Activated T-cell treated with anti-CD3 and anti-CD28 coated beads for 4 hours (primary cell): ENCODE measurements at places on chromosomes 6 and 20.
A peak's percentile ranks its signal among the peaks of the same experiment; 100 is the strongest.

DNA sequence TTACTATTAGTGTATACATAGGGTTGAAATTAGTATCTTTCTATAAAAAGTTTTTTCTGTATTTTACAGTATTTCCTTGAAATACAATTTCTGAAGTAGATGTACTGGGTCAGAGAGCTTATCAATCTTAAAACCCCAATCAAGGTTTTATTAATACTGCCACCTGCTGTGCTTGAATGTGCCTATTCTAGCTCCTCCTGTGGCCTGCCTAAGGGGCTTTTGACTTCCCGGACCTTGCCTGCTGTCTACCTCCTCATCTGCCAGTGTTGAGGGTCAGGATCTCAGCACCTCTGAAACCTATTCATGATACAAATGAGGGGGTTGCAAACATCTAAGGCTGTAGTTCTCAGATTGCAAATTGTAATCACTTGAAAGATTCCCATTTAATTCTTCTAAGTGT is 9.2 kb downstream of the PACRG start:
- DNase-seq, result no peak

DNA sequence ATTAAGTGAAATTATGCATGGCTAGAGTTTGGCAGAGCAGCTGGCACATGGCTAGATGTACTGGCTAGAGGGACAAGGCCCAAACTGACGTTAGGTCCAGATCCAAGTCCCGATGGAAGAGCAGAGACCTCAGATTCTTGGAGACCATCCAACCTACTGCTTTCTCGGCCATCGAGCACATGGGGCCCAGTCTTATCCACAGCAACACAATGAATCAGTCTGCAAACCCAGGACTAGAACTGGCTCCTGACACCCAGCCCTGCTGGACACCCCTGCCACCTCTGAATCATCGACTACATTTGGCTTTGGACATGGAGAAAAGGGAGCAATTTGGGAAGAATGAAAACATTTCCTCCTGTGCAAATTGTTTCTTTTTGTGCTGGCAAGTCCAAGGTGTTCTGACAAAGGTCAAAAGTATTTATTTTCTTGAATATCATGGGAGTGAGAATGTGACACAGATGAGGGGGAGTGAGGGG is 23.9 kb upstream of the YWHAB start:
- no peak for DNase-seq

- DNase-seq, result no peak
Measured at GRCh38 chr6:192313-192664, 100.0 kb upstream of the DUSP22 start.

- DNase-seq, result no peak
Measured at GRCh38 chr6:37794825-37795224, 24.7 kb upstream of the ZFAND3 start.

DNA sequence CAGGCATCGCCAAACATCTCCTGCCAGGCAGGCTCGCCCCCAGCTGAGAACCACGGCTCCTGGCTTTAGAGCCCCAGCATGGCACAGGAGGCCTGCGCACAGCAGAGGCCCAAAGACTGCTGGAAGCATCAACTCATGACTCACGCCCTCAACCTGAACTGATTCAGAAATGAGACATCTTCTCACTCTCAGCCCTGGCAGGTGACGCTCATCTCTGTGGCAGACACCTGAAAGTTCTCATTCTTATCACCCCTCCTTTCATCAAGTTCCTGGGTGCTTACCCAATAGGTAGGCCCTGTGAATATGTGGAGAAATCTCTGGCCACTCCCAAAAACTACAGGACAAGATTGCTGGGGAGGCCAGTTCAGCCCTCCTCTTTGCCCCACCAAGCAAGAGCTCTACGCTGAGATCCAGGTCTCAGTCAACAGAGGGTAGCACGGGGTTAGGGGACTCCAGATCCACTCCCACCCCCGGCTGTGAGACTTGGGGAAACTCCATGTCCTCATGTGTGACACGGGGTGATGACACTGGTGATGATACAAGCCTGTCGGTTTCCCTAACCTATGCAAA is 11.3 kb downstream of the NFATC2 start:
- DNase-seq, result peak; percentile 60

GRCh38 chr6:107870381-107870780 is 46.3 kb upstream of the SCML4 start:
- no peak for DNase-seq

DNA sequence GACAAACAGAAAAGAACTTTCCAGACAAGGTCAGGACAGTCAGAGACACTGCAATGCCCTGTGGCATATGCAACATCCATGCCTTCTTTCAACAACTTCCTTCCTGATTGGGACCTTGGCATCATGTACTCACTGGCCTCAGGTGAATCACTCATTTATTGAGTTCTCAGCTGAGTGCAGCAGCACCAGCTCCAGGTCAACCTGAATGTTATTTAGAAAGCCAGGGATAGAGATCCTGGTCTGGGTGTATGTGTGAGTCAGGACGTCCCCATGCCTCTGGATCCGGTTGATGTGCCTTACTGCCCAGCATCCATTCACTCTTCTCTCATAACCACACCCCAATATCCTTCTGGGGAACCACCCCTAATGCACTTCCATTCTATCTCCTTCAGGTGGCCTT is 54.4 kb downstream of the SNRNP48 start:
- no peak for DNase-seq

- no peak for DNase-seq
Measured at GRCh38 chr6:154285826-154286225, 70.8 kb downstream of the IPCEF1 start.

GRCh38 chr6:129490521-129491255 is 219.3 kb downstream of the ARHGAP18 start:
- DNase-seq, result peak; percentile 64

DNA sequence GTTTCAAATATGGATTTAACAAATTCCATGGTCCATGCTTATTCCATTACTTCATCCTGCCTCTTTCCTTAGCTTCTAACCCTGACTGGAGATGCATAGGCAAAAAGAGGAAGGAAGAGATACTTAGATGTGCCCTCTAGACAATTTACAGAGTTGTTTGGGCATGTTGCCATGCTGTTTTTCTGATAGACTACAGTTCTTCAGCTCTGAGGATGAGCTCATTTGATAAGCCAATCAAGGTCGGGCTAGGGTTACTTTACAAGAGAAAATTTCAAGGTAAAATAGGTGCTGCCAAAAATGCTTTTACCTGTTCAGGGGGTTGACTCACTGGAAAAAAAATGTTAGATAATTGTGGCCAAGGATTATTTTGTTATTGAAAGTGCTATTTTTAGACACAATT is 5.9 kb downstream of the HCRTR2 start:
- DNase-seq, result no peak

DNA sequence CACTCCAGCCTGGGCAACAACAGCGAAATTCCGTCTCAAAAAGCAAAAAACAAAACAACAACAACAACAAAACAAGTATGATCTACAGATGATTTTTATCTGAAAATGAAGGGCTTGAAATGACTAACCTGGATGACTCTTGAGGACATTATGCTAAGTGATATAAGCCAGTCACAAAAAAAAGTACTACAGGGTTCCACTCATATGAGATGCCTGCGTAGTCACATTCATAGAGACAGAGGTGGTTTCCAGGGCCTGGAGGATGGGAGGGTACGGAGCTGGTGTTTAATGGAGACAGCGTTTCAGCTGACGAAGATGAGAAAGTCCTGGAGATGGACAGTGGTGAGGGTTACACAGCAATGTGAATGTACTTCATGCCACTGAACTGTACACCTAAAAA is 8.3 kb upstream of the INSM1 start:
- DNase-seq, result no peak

DNA sequence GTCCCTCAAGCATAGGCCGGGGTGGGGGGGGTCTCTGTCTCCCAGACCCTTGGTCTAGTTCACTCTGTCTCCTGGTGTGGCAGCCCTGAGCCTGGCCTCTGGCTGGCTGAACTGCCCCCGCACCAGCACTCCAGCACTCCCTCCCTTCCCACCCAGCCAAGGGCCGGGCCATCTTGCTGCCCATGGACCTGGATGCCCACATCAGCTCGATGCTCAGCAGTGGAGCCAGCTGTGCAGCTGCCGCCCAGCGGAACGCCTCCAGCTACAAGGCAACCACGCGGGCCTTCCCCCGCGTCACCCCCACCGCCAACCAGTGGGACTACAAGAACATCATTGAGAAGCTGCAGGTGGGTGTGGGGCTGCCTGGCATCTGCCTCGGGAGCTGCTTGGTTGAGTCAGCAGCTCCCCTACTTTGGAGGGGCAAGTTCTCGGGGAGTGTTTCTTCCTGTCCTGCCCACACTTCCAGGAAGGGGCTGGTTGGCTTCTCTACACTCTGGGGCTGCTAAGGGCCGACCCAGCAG is 28.4 kb downstream of the UQCC2 start:
- DNase-seq, result peak; percentile 56

GRCh38 chr6:15827496-15828255 is 164.8 kb upstream of the DTNBP1 start:
- no peak for DNase-seq

DNA sequence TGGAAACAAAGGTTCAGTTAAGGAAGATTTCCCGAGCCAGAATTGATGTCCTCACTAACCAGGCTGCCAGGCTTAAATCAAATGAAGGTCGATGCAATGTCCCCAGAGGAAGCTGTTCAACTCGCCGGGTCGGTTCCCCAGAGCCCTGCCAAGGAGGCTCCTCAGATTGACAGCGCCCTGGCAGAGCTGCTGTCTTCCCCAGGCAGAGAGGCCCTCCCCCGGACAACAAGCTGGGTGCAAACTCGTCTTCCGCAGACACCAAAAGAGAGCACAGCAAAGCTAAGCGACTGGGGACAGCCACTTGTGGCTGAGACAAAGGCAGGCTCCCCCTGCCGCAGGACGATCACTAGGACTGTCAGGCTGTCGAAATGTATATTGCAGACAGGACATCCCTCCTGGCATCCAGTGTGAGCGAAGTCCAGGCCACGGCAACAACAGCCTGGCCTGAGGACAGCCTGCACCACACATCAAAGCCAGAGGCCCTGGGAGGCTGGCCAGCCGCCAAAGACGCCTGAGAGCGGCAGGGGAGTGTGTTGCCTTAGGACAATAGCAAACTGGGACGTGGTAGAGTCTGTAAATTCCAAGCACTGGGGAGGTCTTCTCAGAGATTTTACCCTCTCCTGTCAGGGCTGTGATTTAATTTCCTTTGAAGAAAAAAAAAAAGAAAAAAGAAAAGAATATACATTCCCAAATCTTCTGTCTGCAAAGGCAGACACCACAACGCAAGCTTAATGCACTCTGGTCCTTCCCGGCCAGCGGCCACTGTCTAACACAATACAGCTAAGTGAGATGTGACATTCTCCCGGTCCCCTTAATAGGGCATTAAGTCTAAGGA is 99.1 kb downstream of the HIVEP2 start:
- no peak for DNase-seq

DNA sequence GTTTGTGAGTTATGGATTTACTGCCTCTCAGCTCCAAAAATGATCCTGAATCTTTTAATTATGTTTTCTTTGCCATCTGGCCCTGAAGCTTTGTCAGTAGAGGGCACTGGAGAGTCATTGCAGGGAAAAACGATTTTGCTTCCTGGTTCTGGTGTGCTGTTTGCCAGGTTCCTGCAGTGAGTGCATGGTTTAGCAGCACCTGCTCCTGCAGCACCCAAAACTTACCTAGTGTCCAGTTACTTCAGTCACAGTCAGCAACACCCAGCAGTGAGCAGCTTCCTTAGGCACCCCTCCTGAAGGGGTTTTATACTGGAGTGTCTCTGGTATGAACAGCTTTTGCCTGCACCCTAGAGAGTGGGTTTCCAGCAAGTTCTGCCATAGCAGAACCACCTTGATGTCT is 6.0 kb upstream of the TRIM26 start:
- DNase-seq, result peak; percentile 29

DNA sequence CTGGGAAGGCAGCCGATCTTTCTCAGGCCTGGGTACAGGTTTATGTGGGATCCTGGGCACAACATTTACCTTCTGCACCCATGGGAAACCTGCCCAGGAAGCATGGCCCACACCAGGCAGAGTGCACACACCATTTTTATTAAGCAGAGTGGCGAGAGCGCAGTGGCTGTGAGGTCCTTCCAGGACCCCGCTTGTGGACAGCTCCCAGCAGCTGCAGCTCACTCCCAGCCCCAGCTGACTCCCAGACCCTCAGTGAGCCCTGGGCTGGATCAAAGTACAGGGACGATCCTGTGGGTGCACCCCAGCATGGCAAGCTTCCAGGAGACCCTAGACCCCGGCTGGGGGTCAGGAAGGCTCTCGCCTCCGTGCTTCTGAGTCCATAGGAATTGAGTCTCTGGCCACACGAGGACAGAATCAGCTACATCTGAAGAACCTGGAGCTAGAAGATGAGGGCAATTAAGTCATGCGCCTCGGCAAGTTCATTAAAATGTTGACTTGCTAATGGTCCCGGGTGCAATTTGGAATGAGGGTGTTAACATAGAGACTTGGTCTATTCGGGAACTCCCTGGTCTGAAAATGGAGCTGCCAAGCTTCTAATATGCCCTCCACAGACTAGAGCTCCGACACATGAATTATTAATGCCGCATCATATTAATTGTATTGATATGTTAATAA is 65.4 kb upstream of the SLCO4A1 start:
- DNase-seq, result no peak

DNA sequence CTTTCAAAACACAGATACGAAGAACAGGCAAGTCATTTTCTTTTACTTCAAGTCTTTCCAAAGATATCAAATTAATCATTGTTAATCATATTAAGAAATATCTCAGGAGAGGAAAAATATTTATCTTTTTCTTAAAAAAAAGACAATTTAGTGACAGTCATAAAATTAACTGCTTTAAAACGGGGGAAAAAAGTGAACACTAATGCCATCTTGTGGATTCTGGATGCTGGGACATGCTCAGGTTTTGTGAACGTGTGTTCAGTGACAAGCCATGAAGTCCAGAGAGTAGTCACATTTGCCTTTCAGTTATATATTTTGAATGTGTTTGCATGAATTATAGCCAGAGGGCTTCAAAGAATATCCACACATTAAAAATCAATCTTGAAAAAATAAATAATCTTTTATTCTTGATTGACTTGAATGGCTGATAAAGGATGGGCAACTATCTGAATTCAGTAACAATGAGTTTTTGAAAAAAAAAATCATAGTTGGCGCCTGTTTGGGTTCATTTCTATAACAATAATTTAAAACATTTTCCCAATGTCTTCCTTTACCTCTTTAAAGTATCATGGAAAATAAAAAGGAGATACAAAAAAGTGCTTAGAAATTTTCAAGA is 74.7 kb upstream of the NOX3 start:
- DNase-seq, result no peak

- DNase-seq, result no peak
Measured at GRCh38 chr20:23235173-23236027, 115.2 kb upstream of the NXT1 start.

GRCh38 chr20:10653599-10654249 is 20.1 kb downstream of the JAG1 start:
- no peak for DNase-seq

DNA sequence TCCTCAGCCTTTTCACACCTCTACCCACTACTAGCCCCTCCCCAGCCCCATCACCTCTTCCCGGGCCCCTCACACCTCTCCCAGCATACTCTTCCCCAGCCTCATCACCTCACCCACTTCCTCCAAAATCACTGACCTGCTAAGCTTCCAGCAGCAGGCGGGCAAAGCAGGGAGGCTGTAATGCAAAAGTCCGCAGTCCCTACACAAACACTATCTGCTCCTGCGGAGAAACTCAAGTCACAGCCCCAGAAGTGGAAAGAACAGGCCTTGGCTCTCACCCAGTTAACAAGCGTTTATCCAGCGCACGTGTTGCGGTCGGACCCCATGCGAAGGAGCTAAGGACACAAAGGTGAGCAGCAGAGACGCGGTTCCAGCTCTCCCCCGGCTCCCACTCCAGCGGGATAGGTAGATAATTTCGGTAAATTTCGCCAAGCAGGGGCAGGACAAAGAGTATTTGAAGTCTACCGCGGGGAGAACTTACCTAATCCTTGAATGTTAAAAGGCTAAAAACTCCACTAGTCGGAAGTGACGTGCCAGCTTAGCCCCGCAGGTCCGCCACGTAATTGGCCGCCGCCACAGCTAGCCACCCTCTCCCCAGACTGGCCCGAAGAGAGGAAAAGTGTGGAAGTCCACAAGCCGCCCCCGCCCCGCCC is 728 bp upstream of the TRIM39 start:
- peak; percentile 52 for DNase-seq
